ENCODE measurements at places on chromosomes 2 and 18. TPM values are rescaled to one million over a fixed set of nuclear protein-coding genes. Genes with fewer than 3 reads are reported as not detected.

CYP27C1 gene
- not detected for total RNA-seq

DNA sequence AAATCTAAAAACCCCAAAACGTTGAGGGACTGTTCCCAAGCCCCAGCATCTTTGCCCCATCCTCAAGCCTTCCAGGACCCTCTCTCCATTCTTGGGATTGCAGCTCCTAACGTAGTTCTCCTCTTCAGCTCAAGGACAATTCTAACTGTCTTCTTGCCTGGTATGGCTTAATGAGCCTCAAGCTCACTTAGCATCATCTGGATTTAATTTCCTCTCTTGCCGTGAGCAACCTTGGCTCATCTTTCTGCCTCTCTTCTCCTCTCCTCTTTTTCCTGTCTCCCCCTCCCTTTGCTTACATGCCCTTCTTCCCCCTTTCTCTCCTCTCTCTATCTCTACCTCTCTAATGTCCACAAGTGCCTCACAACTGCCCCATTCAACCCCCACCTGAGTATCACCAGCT is 44.2 kb downstream of the TACR1 start:
- DNase-seq, result no peak
- no peak overlapping the region for H3K27ac ChIP-seq
- no peak overlapping the region for H3K4me3 ChIP-seq
- peaks cover 6% of the 10 kb centered on the region for H3K27me3 ChIP-seq
- H3K4me1 ChIP-seq, result no peaks in the 10 kb centered on the region

DNA sequence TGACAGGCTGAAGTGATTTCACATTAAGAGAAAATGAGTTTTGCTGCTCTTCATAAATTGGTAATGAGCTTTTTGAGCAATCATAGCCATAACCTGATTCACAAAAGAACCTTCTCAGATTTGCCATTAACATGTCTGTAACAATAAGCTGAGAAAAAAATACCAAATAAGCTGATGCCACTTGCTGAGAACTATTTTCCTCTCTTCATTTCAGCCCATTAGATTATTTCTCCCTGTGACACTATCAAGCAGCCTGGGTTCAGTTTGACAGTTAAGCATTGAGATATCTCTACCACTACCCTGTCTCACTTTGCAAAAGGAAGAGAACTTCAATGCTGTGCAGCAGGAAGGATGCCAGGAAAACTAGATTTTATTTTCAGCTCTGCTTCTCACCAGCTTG is 673.9 kb downstream of the TRIB2 start:
- no peaks in the 10 kb centered on the region for H3K27me3 ChIP-seq
- H3K4me3 ChIP-seq, result no peak overlapping the region
- H3K4me1 ChIP-seq, result no peaks in the 10 kb centered on the region

- no peak for DNase-seq
- H3K4me1 ChIP-seq, result peaks cover 5% of the 10 kb centered on the region
- H3K4me3 ChIP-seq, result no peak overlapping the region
- peaks cover 25% of the 10 kb centered on the region for H3K27me3 ChIP-seq
- H3K36me3 ChIP-seq, result no peaks in the 10 kb centered on the region
These were observed 44.5 kb upstream of the RMDN2 start for GRCh38 chr2:37880551-37880950.

All from activated CD8-positive, alpha-beta memory T cell treated with anti-CD3 and anti-CD28 coated beads, Interleukin-2, amount 10 ng/mL, durations not matched to agents 7 days and 5 days (primary cell).